ENCODE measurements at places on chromosomes 6 and 20. TPM values are rescaled to one million over a fixed set of nuclear protein-coding genes. Genes with fewer than 3 reads are reported as not detected.

Gene RAB32
- total RNA-seq, result 35.3 TPM

Gene GNAS
- 684 TPM for total RNA-seq

Gene OCSTAMP
- total RNA-seq, result not detected

Gene SNAI1
- total RNA-seq, result 11.6 TPM

Gene GNMT
- total RNA-seq, result not detected

Gene PDE10A
- total RNA-seq, result 36.3 TPM

Gene CCR6
- not detected for total RNA-seq

Gene SPATS1
- total RNA-seq, result not detected

Gene MROH8
- total RNA-seq, result 0.79 TPM

Gene FAM209B
- not detected for total RNA-seq

Gene GSTA2
- total RNA-seq, result not detected

Gene EYA2
- 3.2 TPM for total RNA-seq

Gene AHI1
- total RNA-seq, result 12.3 TPM

Gene MACROD2
- 1.1 TPM for total RNA-seq

Gene POU3F2
- total RNA-seq, result not detected

Gene PPP1R16B
- 0.14 TPM for total RNA-seq

Gene TXLNB
- total RNA-seq, result not detected

Gene PPP1R3D
- 2.7 TPM for total RNA-seq

Gene ERVFRD-1
- not detected for total RNA-seq

Gene ACTR5
- total RNA-seq, result 10.4 TPM

Gene SIM1
- total RNA-seq, result not detected

Gene PDYN
- total RNA-seq, result not detected

Gene ANKRD66
- total RNA-seq, result not detected

Gene ATP9A
- 13.0 TPM for total RNA-seq

Gene GRM1
- 0.08 TPM for total RNA-seq

Gene COL9A3
- 0.58 TPM for total RNA-seq

Gene OOEP
- not detected for total RNA-seq

Gene EMILIN3
- total RNA-seq, result 0.29 TPM

Gene TTLL9
- 0.06 TPM for total RNA-seq

Gene NAPB
- 2.8 TPM for total RNA-seq

Gene ZFP57
- not detected for total RNA-seq

Gene NOL4L
- total RNA-seq, result 11.7 TPM

Gene SMPD2
- total RNA-seq, result 14.6 TPM

Gene ARHGAP40
- total RNA-seq, result not detected

Gene OR2B6
- total RNA-seq, result 0.15 TPM

Gene RAET1E
- 2.6 TPM for total RNA-seq

Gene FERMT1
- total RNA-seq, result 19.4 TPM

Gene OGFRL1
- total RNA-seq, result 6.1 TPM
